Stimulated activated naive CD8-positive, alpha-beta T cell treated with anti-CD3 and anti-CD28 coated beads, Interleukin-15, Interleukin-2, amounts not matched to agents 100 U/mL and 50 U/mL, for 24 hours (primary cell): ENCODE measurements at places on chromosomes 1 and 21.

GRCh38 chr1:160618763-160619274, 28.0 kb downstream of the SLAMF1 start:
- peak; percentile 56 for DNase-seq

DNA sequence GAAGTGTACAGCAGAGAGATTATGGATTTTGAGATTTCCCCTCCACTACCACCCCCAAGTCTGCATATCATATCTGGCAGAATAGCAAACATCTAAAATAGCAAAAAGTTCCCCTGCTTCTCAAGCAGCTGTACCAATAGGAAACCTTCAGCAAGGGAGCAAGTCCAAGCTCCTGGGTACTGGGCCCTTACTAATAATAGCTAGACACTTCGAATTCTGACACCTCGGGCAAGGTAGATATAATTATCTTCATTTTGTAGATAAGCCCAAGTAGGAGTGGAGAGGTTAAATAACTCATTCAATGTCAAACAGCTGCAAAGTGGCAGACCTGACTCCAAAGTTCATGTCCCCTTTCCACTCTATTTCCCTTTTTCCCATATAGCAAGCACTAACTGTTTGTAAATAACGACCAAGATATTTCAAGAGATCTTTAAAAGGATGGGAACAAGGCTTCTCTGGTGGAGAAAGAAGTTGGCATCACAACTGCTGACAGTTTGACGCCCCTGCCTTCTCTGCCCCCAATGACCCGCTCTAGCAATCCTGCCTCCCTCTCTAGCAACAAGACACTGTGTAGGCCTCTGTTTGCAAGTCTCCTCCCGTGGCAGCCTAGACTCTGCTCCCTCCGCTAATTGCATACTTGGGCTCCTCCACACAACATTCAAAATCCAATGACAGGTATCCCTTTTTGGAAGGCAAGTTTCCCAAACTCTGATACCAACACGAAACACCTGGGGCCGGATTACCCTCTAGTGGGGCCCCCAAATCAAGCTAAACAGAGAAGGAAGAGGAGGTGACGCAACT, 18.7 kb upstream of the ADAR start:
- DNase-seq = no peak

DNA sequence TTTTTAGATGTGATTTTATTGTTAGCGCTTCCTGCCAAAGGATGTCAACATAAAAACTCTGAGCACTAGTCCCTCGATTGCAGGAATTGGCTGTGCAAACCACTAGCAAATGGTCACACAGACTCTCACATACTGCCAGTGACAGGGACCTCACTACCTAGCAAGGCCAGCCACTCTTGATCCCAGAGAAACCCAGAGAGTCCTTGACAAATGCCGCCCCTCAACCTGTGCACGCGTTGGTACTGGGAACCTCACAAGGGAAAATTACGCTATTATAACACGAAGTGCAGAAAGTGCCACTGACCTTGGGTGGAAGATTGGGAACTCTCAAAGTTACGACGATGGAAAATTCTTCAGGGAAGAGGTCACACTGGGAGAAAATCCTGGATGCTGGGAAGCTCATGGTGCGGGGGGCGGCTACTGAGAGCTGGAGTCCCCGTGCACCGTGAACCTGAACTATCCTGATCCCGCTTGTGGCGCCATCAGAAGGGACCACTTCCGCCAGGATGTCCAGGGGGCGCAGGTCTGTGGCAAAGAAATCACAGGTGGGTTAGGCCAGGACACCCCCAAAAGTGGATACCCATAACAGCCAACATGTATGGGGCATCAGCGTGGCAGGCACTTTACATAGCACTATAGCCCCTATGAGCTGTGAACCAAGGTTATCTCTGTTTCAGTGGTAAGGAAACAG, 5.9 kb upstream of the KRTAP10-4 start:
- DNase-seq = no peak

DNA sequence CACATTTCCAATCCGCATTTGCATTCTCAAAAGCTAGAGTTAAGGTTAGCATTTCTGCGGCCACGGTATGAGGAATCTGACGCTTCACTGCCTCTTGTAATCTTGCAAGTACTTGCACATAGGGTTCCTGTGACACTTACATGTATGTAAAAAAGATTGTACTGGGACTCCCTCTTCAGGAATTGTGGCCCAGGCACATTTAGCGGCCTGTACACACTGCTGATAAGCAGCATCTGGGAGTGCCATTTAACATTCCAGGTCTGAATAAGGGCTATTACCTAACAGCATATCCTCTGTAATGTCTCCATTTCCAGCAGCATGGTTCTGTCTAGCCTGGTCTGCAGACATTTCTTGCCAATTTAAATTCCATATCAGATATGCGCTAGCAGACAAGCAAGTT, 75.7 kb downstream of the AXDND1 start:
- no peak for DNase-seq

DNA sequence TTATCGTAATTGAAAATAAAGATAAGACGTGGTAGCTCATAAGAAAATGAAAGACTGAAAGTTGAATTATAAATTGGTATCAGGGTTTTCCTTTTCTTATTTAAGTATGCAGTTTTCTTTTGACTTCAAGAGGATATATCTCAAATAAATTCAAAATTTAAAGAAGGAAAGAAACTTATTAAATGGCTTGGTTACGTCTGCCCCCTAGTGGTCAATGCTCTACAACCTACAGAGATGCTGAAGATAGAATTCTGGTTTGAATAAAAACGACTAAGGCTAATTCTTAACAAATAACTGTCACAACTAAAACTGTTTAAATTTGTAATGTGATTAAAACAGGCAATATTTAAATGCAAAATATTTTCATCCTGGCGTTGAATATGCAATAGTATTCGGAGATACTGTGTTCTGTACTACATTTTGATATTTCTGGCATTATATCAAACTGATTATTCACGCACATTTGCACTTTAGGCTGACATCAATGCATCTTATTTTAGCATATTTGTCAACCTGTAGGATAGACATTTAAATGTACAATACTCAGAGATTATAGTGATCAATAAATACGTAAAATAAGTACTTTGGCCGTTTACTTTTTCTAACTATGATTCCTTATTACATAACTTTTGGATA, 26.8 kb downstream of the IFI44 start:
- DNase-seq = peak; percentile 62

DNA sequence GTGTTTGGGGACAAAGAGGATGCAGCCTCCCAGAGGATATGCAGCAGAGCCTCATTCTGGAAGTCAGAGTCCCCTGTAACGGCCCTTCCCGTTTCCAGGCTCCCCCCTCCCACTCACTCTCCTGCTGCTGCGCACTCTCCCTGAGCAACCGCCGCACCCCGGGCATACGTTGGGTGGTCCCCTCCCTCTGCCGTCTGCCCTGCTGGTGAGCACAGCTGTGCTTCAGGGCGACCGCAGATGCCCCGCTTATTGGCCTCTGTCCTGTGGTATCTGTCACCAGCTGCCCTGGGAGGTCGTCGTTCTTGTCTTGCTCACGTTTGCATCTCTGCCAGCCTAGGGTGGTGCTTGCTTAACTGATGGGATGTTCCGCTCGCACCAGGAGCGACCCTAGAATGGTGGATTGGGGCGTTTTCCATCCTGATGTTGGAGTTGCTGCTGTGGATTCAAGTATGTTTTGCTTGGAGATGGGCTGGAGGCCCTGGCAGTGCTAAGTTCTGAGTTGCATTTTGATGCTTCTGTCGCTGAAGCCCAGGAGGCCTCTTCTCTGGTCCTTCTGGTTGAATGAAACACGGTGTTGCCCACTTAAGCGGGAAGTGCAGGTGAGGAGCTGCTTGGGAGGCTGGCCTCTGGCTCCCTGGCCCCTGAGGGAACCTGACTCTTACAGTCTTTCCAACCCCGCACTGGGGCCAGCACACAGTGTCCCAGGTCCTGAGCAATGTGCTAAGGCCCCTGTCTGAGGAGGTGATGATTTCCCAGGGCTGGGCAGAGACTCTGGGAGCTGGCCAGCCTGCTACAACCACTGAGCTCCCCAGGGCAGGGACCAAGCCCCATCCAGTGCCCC, 3.2 kb downstream of the TMEM201 start:
- no peak for DNase-seq
